ENCODE measurements at places on chromosomes 5 and 9.

- peak; percentile 21 for DNase-seq
Measured at GRCh38 chr5:150544611-150545219, 36.8 kb downstream of the NDST1 start.

GRCh38 chr9:38380230-38380871 lies 12.2 kb upstream of the ALDH1B1 start:
- DNase-seq: no peak

GRCh38 chr5:22053195-22053594 lies 799.9 kb downstream of the CDH12 start:
- DNase-seq: no peak

DNA sequence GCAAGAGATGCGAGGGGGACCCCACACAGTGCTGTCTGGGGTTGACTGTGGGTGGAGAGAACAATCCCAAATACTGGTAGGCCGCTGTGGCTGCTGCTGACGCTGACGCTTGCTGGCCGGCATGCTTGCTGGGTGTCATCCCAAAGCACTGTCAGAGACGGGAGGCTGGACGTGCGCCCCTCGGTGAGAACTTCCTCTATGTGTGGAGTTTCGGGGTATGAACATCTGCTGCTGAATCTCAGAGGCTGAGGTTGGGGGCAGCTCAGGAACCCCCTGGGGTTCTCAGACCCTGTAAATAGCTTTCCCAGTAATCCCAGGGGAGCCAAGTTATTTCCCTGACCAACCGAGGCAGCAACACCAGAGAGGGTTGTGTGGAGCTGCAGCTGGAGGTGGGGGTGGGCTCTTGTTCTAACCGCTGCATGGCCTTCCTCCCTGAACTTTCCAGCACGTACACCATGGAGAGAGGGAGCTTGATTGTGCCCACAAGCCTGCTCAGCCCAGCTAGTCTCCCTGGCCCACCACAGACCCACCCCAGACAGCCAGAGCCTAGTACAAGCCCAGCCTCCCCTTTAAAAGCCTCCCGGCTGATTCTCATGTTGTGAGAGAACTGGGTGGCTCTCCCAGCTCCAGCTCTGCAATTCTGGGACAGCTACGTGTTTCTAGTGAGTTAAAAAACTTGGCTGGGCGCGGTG lies 21.8 kb upstream of the SLC12A7 start:
- no peak for DNase-seq

DNA sequence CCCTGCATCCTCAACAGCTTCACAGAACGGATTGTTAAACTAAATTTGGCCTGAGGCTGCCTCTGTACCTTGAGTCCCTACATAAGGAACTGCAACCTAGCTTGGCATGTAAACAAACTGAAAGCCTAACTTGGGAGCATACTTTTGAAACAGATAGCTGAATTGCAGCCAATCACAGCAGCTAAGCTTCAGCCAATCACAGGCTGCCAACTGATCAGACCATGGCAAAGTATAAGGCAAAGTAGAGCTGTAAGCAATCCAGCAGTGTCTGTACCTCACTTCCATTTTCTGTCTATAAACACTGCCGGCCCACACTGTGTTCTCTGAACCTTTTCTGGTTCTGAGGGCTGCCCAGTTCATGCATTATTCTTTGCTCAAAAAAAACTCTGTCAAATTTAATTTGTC lies 8.9 kb upstream of the ZNF483 start:
- DNase-seq: no peak

- no peak for DNase-seq
Measured at GRCh38 chr5:146877178-146877681, 1.3 kb downstream of the PPP2R2B start.

DNA sequence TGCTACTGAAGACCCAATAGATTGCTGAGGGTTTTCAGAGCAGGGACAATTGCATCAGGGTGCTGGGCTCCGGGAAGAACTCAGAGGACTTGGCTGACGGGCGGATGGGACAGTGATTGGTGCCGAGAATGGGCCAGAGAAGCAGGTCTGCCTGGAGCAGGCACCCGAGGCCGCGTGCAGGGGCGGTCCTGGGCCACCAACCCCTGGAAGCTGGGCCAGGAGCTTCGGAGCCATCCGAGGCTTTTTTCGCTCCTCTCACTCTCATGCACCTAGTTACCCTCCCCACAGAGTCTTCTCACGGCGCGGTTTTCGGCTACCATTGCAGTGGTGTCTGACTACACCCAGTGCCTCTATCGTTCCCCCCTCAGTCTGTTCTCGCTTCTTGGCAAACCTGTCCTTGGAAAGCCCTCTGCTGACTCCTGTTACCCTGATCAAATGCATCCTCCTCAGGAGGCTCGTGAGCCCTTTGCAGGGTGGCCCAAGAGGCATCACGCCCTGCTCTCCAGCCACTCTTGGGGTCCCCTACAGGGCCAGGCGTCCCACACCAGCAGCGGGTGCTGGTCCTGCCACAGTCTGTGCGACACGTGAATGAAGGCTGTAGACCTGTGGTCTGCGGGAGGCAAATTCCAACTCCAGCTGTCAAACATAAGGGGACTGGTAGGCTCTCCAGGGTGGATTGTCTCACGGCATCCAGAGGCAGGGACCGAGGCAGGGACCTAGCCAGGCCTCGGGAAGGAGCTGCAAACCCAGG lies 1.2 kb upstream of the CLPTM1L start:
- no peak for DNase-seq

DNA sequence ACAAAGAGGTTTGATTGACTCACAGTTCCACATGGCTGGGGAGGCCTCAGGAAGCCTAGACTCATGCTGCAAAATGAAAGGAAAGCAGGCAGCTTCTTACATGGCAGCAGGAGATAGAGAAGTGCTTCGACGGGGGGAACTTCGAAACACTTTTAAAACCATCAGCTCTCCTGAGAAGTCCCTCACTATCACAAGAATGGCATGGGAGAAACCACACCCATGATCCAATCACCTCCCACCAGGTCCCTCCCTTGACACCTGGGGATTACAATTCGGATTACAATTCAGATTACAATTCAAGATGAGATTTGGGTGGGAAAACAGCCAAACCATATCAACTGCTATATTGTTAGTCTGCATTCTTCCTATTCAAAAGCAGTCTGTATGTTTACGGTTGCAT lies 322.3 kb upstream of the ISL1 start:
- no peak for DNase-seq

- DNase-seq: no peak
Measured at GRCh38 chr9:79603222-79603920, 31.6 kb downstream of the TLE4 start.

DNA sequence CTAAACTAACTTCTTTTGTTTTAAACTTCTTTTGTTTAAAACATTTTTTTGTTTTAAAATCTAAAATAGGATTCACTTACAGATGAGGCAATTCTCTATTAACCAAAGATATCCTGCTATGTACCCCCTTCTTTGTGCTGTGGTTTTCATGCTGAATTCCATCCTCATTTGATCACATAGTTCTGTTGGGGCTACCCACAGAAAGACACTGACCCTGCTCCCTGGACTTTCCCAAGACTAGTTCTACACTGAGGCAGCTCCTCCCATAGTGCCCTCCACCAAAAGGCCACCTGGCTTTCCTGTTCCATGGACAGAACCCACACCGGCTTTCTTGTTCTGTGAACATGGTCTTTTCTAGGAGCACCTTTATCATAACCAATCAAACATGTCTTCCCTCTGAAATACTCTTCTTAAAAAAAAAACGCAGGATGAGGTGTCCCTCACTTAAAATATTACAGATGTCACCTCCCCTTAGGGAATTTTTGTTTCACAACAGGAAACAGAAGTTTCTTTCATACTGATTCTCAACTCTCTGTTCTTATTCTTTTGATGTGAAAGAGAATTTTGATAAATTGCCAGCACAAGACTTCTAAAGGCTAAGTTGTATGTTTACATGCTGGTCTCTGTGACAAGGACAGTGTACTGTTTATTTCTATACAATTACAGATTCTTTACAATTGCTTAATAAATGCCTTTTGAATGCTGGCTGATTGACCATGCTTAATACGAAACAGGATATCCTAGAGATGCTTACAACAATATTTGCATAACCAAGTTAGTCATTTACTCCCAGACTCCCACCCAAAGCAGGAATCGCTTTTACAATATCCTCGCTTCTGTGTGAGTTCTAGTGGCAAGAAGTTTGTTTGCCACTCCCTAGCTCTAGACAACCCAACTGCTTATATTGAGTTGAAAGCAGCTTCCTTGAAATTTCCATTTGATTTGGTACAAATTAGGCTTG lies 300.4 kb downstream of the DTWD2 start:
- DNase-seq: no peak

- DNase-seq: no peak
Measured at GRCh38 chr5:148682058-148683026, 28.0 kb upstream of the HTR4 start.

DNA sequence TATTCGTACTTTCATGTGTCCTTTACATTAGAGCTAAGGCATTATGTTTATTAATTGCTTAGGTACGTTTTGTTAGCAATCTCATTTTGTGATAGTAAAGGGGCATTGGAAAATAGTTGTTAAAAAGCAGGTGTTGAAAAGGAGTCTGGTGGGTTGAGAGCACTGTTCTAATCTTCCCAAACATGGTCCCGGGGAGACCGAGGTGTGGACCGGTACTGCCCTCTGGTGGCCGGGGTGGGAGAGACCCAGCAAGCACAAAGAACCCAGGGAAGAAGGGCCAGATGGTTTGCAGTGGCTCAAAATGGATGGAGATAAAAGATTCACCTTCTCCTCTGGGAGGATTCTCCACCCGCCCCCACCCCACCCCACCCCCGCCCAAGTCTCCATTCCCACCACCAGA lies 26.1 kb downstream of the IDNK start:
- no peak for DNase-seq

- no peak for DNase-seq
Measured at GRCh38 chr5:123786411-123786810, 274.4 kb downstream of the CSNK1G3 start.

DNA sequence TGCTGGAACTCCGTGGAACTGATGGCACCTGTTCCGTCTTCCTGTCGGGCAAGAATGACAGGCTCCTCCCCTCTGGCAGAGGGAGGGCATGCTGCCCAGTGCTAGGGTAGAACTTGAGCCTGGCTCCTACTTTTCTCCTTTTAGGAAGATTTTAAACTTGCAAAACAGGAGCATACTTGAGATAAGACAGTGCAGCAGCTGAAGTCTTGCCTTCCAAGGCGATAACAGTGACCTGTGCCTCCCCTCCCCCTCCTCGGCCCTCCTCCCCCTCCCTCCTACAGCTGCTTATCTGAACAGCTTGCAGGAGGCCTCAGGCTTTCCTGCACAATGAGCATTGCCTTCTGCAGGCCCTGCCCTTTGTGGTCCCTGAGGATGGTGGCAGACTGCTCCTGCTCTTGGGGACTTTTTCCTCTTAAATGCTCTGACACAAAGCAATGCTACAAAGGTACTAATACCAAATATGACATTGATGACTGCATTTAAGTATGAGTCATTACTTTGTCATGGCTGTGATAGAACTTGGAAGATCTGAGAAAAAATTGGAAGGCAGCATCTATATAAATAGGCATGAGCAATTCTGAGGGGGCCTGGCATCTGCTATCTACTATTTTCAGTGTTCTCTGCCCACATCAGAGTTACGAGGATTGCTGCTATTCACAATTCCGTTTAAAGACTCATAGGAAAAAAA lies 2.0 kb downstream of the GADD45G start:
- peak; percentile 68 for DNase-seq

- DNase-seq: no peak
Measured at GRCh38 chr5:68257210-68257609, 41.7 kb downstream of the PIK3R1 start.

DNA sequence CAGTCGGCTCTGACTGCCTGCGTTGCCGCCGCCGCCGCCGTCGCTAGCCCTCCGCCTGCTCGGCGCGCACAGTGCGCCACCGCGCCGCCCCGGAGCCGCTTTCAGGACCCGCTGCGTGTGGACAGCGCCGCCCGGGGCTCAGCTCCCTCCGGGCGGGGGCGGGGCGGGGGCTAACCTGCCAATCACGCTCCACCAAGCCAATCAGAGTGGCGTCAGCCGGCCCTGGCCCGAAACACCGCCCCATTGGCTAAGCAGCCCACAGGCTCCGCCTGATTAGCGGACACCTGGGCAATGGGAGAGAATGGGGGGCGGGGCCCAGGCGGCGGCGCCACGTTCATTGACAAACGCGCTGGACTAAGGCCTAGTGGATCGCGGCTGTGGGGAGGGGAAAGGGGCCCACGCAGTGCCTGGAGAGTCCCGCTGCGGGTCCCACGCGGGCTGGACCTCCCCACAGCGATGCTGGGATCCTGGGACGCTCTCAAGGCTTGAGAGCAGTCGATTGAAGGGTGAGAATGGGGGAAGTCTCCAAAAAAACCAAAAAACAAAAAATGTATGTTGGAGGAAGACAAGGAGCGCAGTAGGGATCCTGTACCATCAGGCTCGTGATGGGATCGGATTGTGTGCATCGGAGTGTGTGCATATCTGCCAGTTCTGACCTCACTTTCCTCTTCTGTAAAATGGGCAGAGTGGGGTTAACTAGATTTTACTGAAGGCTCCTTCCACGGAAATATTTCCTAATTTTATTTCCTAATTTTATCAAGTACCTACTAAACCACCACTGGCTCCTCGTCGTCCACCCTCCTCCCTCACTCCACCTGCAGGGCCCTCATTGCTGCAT lies 6.3 kb downstream of the PAX5 start:
- no peak for DNase-seq

GRCh38 chr5:109345699-109346098 lies 64.1 kb downstream of the PJA2 start:
- no peak for DNase-seq

- DNase-seq: no peak
Measured at GRCh38 chr5:66848749-66849641, 252.8 kb downstream of the MAST4 start.

DNA sequence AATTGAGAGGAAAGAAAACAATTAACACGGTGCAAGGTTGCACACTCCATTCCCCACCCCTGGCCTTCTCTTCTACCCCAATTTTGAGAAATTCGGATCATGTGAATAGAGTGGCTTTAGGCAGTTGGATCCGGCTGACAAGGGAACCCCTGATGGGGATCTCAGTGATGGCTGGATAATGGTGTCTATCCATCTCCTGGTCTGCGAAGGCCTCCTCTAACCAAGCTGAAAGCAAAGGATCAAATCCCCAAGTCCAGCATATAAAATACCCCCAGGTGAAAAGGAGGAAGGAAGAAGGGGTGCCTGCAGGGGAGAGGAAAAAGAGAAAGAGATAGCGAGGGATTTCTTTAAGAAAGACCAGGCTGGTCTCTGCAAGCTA lies 16.0 kb downstream of the NR2F1 start:
- no peak for DNase-seq

- no peak for DNase-seq
Measured at GRCh38 chr5:42570966-42571960, 148.0 kb downstream of the GHR start.

DNA sequence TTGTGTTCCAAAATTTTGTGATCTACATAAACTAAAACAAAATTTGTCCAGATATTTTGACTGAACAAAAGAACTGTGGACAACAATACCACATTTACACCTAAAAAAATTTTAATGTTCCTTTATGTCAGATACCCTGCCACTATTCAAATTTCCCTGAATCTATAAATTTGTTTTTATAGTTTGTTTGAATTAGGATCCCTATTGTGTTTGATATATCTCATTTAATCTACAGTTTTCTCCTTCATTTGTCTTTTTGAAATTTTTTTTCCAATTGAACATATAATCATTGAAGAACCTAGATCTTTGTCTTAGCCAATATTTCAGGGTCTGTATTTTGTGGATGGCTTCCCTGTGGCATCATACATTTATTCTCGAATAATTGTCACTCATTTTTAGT lies 5.7 kb downstream of the AGGF1 start:
- no peak for DNase-seq

- DNase-seq: no peak
Measured at GRCh38 chr9:121107029-121107428, 32.3 kb downstream of the CNTRL start.

- no peak for DNase-seq
Measured at GRCh38 chr9:94668928-94669729, 29.8 kb upstream of the FBP1 start.

Measured in CMK (cell line).